B cell (primary cell): ENCODE measurements at places on chromosomes 1 and 21. TPM values are rescaled to one million over a fixed set of nuclear protein-coding genes. Genes with fewer than 3 reads are reported as not detected.

DNA sequence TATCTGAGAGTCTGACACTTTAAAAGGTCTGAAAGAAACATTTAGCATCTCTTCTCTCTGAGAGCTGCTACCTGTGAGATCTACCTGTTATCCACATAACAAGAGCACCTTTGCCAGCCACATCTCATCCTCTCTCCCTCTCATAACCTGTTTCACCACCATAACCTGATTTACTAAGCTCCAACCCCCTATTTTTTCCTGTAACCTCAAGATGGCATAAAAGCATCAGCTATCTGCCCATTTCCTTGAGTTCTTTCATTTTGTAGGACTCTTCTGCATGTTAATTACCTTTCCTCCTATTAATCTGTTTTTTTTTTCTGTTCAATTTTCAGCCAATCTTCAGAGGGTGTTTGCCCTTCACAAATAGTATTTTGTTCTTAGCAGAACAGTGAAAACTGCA, 136.5 kb upstream of the KCNK1 start:
- no peaks in the 10 kb centered on the region for H3K4me1 ChIP-seq
- DNase-seq, result no peak
- no peaks in the 10 kb centered on the region for H3K27me3 ChIP-seq
- H3K27ac ChIP-seq, result no peak overlapping the region
- H3K4me3 ChIP-seq, result no peak overlapping the region

- H3K36me3 ChIP-seq, result no peaks in the 10 kb centered on the region
- H3K27ac ChIP-seq, result no peak overlapping the region
- peak; percentile 40 for DNase-seq
- no peak overlapping the region for H3K4me3 ChIP-seq
- H3K27me3 ChIP-seq, result no peaks in the 10 kb centered on the region
These were observed 3.5 kb downstream of the FMO2 start for GRCh38 chr1:171188388-171189266.

GRCh38 chr1:110174961-110175360, 24.7 kb downstream of the SLC6A17 start:
- H3K4me3 ChIP-seq, result no peak overlapping the region
- H3K36me3 ChIP-seq, result no peaks in the 10 kb centered on the region
- peaks cover 3% of the 10 kb centered on the region for H3K27me3 ChIP-seq

- DNase-seq, result peak; percentile 58
- no peak overlapping the region for H3K27ac ChIP-seq
- no peaks in the 10 kb centered on the region for H3K27me3 ChIP-seq
- no peaks in the 10 kb centered on the region for H3K4me1 ChIP-seq
- H3K36me3 ChIP-seq, result no peaks in the 10 kb centered on the region
These were observed 34.9 kb upstream of the SCYL3 start for GRCh38 chr1:169928438-169929209.

DNA sequence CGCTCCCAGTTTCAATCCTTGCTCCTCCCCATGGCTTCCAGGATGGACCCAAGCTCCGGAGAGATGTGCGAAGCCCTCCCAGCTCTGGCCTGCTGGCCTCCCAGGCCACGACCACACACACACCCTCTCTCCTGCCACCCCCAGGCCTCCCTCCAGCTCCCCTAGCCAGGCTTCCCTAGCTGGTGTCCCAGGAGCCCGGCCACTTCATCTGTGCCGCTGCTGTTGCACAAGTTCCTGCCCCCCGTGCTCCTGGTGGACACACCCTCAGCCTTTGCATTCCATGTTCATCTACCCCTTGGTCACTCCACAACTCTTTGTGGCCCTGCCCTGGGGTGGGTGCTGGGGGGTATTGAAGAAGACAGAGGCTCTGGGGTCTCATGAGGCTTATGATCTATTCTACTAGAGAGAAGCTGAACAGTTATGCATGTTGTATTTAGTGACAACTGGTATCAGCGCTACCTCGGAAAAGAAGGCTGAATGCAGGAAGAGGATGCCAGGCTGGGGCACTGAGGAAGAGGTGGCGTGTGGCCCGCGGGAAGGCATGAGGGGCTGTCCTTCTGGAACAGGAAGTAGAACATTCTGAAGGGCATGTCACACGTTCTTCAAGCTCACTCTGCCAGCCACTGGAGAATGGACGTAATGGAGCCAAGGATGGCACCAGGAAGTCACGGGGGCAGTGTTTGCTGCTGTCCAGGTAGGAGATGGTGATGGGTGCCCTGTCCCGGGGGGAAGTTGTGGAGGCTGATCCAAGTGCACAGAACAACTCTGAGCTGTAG, 172.4 kb downstream of the PSMG1 start:
- no peaks in the 10 kb centered on the region for H3K36me3 ChIP-seq
- no peak overlapping the region for H3K4me3 ChIP-seq
- no peak overlapping the region for H3K27ac ChIP-seq
- H3K4me1 ChIP-seq, result peaks cover 13% of the 10 kb centered on the region
- DNase-seq, result no peak
- H3K27me3 ChIP-seq, result no peaks in the 10 kb centered on the region

GRCh38 chr1:207308451-207309190, 12.9 kb upstream of the CD55 start:
- H3K27ac ChIP-seq, result peak overlapping the region; percentile 58
- H3K4me1 ChIP-seq, result peaks cover 23% of the 10 kb centered on the region
- H3K27me3 ChIP-seq, result no peaks in the 10 kb centered on the region
- H3K4me3 ChIP-seq, result peak overlapping the region; percentile 30
- peak; percentile 56 for DNase-seq

DNA sequence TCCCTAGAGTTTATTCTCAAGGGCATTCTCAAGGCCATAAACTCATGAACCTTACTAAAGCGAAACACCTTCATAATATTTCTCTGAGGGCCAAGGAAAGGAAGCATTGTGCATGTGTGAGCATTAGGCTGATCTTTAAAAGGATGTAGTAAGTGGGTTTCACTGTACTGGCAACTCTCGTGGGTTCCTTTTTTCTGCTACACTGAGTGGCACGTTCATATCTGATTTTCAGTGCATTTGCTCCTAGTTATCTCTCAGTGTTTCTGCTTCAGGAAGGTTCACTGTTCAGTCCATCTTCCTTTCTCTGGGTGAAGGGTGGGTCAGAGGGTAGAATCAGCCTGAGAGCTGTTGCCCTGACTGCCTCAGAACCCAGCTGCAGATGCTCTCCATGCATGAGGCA, 192.8 kb upstream of the ADGRL2 start:
- DNase-seq, result no peak
- H3K27me3 ChIP-seq, result no peaks in the 10 kb centered on the region
- H3K4me3 ChIP-seq, result no peak overlapping the region

- peaks cover 30% of the 10 kb centered on the region for H3K27me3 ChIP-seq
- peak overlapping the region; percentile 36 for H3K4me3 ChIP-seq
- DNase-seq, result peak; percentile 57
- H3K4me1 ChIP-seq, result peaks cover 6% of the 10 kb centered on the region
These were observed 5.1 kb downstream of the CLCNKA start for GRCh38 chr1:16026723-16027484.

DNA sequence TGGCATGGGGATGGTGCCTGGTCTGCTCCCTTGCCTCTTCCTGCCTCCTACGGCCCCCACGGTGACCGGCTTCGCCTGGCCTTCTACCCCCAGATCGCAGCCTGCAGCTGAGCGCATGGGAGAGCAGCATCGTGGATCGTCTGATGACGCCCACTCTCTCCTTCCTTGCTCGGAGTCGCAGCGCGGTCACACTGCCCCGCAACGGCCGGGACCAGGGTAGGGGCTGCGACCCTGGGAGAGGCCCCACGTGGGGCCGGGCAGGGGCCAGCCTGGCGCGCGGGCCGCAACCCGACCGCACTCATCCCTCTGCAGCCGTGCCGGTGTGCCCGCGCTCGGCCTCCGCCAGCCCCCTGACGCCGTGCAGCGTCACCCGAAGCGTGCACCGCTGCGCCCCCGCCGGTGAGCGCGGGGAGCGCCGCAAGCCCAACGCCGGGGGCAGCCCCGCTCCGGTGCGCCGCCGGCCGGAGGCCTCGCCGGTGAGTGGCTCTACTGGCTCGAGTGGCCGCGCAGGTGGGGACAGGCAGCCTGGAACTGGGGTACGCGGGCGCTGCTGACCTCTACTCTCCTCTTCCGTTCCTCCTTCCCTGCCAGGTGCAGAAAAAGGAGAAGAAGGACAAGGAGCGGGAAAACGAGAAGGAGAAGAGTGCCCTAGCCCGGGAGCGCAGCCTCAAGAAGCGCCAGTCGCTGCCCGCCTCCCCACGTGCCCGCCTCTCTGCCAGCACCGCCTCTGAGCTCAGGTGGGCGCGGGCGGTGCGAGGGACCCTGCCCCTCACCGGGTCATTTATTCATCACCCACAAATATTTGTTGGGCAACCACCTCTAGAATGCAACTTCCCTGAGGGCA, 20.4 kb downstream of the MAP7D1 start:
- no peaks in the 10 kb centered on the region for H3K27me3 ChIP-seq
- H3K4me3 ChIP-seq, result no peak overlapping the region

Gene KIF21B
- total RNA-seq, result 41.6 and 42.0 TPM in 2 replicates

Gene CHODL
- 0.19 and 0.20 TPM in 2 replicates for total RNA-seq

Gene CXADR
- not detected in 2 replicates for total RNA-seq

Gene ZNF670
- 4.4 and 4.6 TPM in 2 replicates for total RNA-seq
